Cortex of kidney (tissue), 1 donor: ENCODE measurements at places on chromosomes 12 and 14.

GRCh38 chr14:76776428-76777251, 15.4 kb downstream of the VASH1 start:
- no peak for DNase-seq

- DNase-seq: no peak
Measured at GRCh38 chr12:12266873-12267741, at the start of gene LRP6. Gene LRP6, minus strand, starts transcription at chr12:12267044. Its CDS starts 309 bp downstream, at chr12:12266735.

- no peak for DNase-seq
Measured at GRCh38 chr12:57888409-57889157, 42.1 kb upstream of the CTDSP2 start.

DNA sequence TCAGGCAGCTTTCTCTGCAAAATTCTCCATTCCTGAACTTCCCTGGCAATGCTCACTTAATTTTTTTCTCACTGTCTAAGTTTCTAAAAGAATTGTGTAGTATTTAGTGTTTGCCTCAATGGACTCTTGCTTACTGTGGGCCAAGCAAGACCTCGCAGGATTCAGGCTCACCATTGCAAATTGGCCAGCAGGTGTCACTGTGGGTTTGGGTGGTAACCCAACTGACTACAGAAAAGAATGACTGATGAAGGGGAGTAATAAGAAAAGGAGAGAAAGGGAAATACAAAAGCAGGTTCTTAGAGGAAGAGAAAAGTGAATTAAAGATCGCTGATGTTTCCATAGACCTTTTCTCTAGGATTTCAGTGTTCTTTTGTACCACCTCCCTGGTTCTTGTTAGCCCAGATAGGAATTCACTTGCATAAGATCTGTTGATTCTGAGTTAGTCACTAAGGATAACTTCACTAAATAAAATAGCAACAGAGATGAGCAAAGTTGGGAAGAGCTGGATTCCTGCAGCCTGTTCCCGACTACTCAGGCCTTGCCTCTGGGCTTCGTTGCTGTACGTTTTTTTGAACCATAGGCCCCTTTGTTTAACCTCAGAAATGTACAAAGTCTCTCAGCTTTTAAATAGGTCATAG, 386.5 kb upstream of the DDHD1 start:
- DNase-seq: no peak

DNA sequence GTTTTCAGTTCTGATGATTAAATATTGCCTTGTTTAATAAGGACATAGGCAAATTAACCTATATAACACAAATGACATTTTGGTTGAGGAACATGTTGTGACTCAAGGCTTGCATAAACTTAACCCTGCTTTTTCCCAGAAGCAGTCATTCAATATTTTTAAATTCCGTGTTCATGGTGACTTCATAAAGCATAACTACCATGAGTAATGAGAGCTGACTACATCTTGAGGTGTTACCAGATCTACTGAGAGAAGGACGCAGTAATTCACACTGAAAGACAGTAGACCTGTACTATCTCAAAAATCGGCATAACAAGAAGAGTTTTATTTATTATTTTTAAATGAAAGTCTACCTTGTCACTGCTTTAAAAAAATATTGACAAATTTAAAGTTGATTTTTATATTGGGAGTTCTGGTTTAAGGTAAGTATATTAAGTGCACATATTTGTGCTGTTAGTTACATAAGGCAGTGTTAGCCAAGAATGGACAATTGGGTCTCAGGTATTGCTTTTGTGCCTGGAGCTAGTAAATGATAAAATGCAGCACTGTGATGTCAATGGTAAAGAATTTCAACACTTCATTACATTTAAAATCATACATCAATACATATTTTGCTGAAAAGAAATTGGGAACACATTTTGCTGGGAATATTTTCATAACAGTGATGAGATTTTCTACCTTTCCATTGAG, 1198.5 kb downstream of the FSCB start:
- DNase-seq: no peak

DNA sequence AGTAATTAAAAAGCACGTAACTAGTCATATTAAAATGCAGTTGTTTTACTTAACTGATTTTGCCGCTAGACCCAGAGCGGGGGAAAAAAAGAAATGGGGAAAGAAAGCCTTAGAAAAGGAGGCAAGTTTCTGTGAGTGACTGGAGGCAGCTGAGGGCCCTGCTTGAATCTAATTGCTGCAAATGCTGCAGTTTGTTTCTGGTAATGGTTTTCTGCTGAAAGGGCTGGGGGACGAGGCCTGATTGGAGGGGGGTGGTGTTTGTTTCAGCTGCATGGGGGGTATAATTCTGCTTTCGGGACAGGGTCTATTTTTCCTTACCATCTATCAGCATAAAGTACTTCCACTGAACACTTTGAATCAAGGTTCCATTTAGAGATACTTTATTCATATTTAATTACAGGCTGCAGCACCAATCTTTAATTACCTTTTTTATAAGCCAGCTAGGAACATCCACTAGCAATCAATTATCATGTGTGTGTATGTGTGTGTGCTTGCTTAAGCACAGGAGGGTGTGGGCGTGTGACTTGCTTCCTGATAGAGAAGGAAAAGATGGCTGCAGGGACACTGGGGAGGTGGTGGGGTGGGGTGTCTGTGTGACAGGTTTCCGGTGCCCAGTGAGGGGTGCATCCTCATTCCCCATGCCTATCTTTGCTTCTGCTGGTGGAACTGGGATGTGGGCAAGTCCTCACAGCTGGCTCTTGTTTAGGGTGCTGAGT, 83.4 kb downstream of the ADCK1 start:
- DNase-seq: no peak

GRCh38 chr14:44847526-44848309, 114.0 kb downstream of the KLHL28 start:
- DNase-seq: no peak

- DNase-seq: no peak
Measured at GRCh38 chr12:115597157-115597712, 680.3 kb downstream of the MED13L start.

DNA sequence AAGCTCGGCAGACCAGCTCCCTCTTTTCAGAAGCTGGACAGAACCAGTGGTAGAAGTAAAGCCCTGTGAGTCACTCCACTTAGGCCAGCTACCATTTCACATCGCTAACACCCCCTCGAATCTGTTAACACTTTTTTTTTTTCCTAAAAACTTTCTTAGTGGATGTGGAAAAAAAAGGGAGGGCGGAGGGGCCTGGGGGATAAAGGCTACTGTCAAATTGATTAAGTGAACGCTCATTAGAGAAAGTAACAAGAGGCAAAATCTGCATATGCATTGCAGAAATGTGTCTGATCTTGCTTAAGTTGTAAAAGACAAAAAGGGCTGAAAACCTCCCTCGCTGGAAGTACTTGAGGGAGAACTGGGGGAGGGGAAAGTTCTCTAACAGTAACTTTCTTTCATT, 86.6 kb upstream of the OTX2 start:
- no peak for DNase-seq

- DNase-seq: no peak
Measured at GRCh38 chr14:36373982-36374673, 53.7 kb upstream of the MBIP start.

- no peak for DNase-seq
Measured at GRCh38 chr14:97180304-97181200, 383.4 kb downstream of the VRK1 start.

GRCh38 chr12:12979731-12980259, 20.3 kb downstream of the HEBP1 start:
- DNase-seq: no peak

- DNase-seq: no peak
Measured at GRCh38 chr14:22866874-22867273, 4.7 kb upstream of the LRP10 start.

DNA sequence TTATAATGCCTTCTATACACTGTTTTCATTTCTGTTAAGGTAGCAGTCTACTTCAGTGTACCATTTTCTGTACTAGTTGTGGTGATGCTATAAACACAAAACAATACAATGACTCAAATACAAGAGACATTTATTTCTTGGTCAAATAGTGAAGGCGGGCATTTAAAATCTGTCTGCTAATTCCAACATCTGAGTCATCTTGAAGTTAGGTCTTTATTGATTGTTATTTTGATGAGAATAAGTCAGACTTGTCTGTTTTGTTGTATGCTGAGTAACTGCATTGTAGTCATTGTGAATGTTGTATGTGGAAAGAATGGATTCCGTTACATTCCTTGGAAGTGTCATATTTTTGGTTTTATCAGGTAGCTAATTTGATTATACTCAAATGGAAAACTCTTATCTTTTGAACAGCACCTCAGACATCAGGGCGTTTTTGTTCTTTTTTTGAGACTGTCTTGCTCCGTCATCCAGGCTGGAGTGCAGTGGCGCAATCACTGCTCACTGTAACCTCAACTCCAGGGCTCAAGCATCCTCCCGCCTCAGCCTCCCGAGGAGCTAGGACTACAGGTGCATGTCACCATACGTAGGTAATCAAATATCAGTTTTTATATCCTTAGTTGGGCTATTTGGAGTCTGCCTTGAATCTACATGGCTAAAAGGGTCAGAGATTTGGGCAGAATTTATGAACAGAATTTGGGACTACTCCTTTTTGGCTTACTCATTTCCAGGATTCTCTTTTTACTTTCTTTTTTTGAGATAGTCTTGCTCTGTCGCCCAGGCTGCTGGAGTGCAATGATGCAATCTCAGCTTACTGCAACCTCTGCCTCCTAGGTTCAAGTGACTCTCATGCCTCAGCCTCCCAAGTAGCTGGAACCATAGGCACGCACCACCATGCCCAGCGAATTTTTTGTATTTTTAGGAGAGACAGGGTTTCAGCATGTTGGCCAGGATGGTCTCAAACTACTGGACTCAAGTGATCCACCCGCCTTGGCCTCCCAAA, 56.8 kb downstream of the PAPLN start:
- no peak for DNase-seq

DNA sequence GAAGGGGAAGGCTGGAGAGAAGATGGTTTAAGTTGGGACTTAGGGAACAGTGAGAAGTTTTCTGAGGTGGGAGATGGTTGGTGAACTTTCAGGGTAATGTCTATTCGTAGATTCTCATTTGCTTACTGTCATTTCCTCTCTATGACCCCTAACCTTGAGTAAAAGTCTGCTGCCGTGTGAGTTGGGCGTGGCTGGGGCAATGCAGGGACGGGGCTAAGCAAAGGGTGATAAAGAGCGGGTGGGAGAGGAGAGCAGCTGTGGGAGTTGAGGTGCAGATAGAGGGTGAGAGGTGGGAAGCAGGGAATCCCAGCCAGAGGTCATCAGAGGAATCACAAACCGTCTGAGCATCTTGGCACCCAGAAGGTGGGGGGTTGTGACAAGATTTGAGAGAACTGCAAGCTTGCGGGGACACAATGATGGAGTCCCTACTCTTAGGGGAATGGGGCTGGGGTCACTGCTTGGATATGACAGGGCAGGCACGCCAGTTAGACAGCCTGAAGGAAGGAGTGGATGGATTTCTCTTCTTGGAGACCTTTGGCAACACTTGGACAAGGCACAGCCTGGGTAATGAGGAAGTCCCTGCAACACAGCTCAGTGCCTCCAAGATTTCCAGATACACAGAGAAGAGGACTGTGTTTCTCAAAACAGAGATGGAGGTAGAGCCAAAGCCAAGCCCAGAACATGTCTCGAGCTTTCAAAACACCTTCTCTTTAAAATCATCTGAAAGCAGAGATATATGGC, 45.9 kb upstream of the CTDSP2 start:
- DNase-seq: no peak

DNA sequence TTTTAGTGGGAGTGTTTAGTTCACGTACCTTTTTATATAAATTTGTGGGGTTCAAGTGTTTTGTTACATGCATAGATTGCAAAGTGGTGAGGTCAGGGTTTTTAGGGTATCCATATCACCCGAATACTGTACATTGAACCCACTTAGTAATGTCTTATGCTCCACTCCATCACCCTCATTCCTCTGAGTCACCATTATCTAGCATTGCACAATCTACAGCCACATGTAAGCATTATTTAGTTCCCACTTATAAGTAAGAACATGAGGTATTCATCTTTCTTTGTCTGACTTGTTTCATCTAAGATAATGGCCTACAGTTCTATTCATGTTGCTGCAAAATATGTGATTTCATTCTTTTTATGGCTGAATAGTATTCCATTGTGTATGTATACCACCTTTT, 583.7 kb upstream of the LRFN5 start:
- no peak for DNase-seq

DNA sequence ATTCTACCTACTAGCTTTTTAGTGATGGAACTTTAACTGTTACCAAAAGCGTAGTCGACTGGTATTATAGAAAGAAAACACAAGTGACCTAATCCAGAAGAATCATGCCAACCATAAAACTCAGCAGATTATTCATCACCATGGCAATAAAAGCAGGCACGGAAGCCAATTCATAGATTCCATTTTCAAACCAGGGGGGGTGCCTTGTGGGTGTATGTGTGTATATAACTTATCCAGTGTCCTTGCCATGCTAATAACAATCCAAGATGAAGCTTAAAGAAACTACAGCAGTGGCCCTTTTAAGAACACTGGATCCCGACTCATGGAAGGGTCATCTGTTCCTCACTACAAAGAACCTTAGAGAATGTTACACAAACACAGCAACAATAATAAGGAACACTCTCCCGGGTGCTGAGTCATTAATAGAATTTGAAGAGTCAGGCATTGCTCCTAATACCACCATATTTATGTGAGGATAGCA, 61.0 kb downstream of the EPS8 start:
- DNase-seq: no peak

- DNase-seq: no peak
Measured at GRCh38 chr14:98903371-98903770, 368.6 kb downstream of the BCL11B start.

DNA sequence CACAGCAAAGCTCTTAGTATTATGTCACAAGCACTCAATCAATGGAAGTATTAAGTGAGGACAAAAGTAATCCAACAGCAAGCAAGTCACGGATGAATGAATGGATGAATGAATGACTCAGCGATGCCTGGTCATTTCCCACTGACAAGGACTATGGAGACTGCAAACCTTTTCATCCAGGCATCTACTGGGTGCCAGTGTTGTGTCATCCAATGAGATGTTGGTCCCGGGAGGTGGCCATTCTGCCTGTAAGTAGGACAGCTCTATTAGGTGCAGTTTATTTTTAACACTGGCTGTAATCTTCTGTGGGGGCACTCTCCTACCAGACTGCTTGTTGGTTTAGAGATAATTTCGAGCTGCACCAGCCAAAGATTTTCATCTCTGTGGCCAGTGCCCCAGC, 39.4 kb downstream of the STAB2 start:
- DNase-seq: no peak
